Stimulated activated CD8-positive, alpha-beta memory T cell treated with anti-CD3 and anti-CD28 coated beads, Interleukin-7, amount 100 ng/mL, for 4 hours (primary cell): ENCODE measurements at places on chromosomes 3 and 15.
A peak's percentile ranks its signal among the peaks of the same experiment; 100 is the strongest.

DNA sequence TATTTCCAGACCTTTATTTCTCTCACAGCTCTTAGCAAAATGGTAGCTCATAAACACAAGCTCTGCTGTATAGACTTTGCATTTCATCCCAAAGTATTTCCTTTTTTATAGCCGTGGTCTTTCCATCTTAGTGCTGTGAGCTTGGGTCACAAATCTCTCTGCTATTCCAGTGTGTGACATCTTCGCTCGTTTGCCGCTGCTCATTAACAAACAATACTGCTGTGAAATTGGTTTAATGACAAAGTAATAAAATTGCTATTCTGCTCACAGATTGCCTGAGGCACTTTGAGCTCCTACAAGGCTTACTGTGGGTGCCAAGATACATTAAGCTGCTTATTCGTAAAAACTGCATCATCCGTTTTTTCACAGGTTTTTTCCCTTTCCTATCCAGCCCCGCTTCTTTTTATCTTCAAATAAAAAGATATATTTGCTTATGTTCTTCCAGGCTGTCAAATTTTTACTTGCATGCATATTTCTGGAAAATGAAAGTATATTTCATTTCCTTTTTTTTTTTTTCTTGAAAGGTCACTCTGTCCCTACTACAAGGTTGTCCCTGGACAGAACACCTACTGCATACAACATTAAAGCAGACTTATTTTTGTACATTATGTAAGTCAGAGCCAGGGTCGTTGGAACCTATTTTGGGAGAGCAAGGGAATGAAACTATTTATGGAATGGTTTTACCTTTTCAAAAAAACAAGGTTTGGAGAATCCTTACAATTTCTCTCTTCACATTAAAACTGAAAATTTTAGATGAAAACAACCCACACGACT, 174.5 kb downstream of the MEIS2 start:
- DNase-seq = no peak

GRCh38 chr3:182957226-182957625, 23.1 kb downstream of the DCUN1D1 start:
- DNase-seq = no peak

- DNase-seq = no peak
These were observed 21.7 kb downstream of the ETFA start for GRCh38 chr15:76289582-76289981.

DNA sequence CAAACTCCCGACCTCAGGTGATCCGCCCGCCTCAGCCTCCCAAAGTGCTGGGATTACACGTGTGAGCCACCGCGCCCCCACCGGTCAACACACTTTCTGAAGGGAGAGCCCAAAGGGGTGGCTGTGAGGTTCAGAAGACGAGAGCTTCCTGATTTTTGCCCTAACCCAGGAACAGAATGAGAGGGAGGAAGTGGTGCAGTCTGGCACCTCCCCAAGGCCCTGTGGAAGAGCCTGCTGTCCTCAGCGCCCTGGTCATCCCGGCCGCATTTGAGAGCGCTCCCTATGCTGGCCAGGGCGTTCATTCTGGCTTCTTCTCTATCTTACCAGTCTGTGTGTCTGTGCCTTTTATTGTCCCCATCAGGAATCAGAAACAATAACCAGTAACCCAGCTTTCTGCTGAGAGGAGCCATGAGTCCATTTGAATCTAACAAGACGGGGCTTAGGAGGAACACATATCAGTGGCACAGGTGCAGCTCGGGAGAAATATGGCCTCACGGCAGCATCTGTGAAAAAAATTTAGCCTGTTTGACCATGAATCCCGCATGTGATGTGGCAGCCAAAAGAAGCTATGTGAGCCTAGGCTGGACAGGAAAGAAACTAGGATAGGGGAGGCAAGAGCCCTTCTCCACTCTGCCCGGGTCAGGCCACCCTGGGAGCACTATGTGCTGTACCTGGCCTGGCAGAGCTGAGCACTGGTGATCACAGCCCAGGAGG, 12.9 kb downstream of the BDH1 start:
- no peak for DNase-seq

DNA sequence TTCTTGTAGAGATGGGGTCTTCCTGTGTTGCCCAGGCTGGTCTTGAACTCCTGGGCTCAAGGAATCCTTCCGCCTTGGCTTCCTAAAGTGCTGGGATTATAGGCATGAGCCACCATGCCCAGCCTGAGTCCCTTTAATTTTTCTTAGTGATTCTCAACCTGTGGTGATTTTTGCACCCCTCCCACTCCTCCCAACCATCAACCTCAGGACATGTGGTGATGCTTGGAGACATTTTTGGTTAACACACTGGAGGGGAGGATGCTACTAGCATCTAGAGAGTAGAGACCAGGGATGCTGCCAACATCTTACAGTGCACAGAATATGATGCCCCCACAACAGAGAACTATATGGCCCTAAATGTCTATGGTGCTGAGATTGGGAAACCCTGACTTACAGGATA, 83.0 kb upstream of the LMOD3 start:
- no peak for DNase-seq

- no peak for DNase-seq
These were observed 359 bp downstream of the TPM1 start for GRCh38 chr15:63042877-63043334.

GRCh38 chr3:172629470-172629869, 81.4 kb downstream of the NCEH1 start:
- DNase-seq = no peak

GRCh38 chr3:159045279-159045885, 243.5 kb downstream of the MFSD1 start:
- DNase-seq = no peak

GRCh38 chr15:48397841-48398240, 66.6 kb downstream of the DUT start:
- no peak for DNase-seq

- DNase-seq = no peak
These were observed 74.5 kb downstream of the BFSP2 start for GRCh38 chr3:133474251-133474801.

GRCh38 chr3:14899993-14900618, 47.3 kb upstream of the NR2C2 start:
- DNase-seq = no peak

GRCh38 chr3:112519424-112520001, 20.2 kb upstream of the BTLA start:
- DNase-seq = peak; percentile 8

DNA sequence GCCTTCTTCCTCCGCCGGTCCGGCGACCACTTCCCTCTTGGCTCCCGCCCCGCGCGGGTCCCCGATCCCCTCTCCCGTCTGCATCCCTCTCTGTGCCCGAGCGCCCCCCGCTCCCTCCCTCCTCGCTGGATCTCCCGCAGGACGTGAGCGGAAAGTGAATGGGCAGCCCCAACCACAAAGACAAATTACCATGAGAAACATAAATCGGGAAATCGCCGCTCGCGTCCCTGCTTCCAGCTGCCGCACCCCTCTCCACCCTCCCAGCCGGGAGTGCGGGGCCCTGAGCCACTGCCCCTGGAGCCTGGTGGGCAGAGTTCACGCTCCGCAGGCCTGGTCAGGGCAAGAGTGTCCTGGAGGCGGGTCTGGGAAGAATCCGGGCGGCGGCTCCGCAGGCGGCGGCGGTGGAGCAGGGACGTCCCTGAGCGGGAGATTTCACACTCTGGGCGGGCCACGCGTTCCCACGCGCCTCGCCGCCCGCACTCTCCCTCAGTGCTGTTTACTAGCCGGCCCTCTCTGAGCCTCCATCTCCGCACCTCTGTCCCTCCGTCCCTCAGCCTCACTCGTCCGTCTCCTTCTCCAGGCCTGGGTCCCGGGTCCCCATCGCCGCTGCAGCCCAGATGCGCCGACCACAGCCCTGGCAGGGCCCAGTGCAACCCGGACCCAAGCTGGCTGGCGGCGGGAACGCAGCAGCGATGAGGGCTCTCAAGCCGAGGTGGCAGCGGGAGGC, 835 bp downstream of the SEMA5B start:
- DNase-seq = no peak

DNA sequence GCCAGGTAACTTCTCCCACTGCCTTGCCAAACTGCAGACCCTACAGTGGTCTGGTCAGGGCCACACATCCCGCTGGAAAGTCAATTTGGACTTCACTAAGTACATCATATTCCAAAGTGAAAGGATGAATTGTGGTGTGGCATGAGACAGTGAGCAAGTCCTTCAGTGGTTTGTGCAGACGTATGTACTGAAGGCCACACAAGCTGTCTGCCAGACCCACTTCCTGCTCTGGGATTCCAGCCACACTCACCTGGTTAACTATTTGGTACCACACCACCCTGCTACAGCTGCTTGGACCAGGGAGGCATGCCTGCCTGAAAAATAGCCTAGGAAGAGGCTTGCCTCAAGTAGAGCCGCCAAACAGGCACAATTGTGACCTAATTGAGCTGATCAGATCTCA, 94.1 kb upstream of the STRIT1 start:
- no peak for DNase-seq

DNA sequence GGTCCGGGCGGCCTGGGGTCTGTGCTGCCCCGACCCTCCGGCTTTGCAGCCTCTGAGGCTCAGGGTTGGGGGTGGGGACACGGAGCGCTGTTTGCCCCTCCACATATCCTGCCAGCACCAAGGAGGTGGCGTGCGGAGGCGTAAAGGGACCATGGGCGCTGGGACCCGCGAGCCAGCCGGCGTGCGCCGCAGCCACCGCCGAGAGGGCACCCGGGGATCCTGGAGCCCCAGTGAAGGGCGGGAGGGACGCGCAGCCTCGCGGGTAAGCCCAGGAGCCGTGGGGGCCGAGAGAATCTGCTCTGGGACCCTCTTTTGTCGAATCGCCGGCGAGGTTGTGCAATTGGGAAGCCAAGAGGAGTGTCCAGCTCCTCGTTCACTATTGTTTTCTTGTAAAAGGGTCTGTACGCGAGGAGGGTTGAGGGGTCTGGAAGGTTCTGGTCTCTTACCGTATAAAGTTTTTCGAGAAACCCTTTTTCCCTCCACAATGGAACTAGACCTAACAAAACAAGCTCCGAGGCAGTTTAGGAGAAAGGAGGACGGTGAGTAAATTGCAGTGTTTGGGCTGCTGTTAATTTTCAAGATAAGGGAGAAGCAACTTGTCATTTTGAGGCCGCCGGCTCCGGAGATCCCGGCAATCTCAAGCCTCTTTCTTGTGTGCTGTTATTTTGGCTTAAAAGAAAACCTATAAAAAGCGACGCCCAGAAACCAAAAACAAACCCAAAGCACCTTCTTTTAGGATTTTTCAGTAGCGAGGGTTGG, 29.9 kb upstream of the ST3GAL6 start:
- DNase-seq = no peak

GRCh38 chr3:95154766-95155165, 1091.9 kb downstream of the NSUN3 start:
- DNase-seq = no peak

DNA sequence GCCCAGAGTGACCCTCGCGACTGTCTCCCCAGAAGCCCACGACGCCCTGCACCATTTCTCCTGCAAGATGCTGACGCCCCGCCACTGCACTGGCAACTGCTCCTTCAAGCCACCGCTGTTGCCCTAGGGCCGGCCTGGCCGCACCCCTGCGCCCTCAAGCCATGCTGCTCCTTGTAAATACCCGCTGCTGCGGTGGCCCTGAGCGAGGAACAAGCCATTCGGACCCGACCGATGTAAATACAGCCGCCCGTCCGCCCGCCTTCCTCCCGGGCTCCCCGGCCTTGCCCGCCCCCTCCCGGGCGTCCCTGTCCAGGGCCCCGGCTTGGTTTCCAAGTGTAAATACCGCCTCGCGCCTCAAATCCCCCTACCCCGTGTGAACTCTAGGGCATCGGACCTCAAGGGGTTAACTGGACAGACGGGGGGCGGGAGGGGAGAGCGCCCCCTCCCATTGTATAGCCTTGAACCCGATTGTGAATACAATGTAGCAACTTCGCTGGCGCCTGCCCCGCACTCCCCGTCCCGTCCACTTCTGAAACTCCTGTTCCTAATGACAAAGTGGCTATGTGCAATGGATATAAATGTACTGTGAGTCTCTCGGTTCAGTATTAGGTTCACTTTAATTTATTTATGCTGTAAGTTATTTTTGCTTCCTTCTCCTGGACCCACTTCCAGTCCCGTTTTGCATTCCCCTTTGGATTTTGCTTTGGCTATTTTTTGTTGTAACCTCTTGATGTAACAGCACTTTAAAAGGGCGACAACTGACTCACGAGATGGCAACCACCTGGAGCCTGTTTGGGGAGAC, 5.9 kb downstream of the RNU6-1 start:
- DNase-seq = no peak

GRCh38 chr3:16511681-16512434, 1.6 kb downstream of the RFTN1 start:
- peak; percentile 72 for DNase-seq

DNA sequence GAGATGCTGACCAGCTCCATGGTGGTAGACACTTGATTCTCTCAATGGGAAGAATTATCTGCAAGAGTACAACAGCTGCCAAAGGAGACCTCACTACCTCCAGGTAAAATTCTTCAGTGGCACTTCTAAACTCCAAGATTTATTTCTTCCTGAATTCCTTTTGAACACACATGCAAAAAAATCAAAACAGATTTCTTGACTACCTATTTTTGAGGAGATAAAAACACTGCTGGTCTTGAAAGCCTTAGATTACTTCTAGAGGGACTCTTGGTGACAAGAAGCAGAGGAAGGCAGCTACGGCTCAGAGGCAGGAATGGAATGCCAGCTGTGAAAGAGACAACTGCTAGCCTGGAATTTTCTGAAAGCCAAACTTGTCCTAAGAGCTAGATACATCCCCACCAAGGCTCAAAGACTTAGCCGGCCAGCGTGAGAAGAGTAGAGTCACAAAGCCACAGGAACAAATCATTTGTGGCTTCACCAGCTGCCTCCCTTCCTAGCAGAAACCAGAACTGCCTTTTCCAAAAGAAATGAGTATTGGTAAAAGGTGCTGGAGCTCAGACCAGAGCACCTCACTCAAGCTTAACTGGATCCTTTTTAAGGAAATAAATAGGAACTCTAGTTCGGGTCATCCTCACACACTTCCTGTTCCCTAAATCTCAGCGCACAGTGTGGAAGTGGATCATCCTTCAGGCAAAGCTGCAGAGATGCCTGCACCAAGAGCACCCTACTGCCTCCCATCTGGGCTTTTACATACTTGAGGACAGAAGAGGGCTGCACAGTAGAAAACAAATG, 32.6 kb downstream of the CLK3 start:
- no peak for DNase-seq

GRCh38 chr3:54530944-54531343, 396.9 kb downstream of the LRTM1 start:
- no peak for DNase-seq

GRCh38 chr3:152737021-152737908, 97.7 kb upstream of the P2RY1 start:
- no peak for DNase-seq

DNA sequence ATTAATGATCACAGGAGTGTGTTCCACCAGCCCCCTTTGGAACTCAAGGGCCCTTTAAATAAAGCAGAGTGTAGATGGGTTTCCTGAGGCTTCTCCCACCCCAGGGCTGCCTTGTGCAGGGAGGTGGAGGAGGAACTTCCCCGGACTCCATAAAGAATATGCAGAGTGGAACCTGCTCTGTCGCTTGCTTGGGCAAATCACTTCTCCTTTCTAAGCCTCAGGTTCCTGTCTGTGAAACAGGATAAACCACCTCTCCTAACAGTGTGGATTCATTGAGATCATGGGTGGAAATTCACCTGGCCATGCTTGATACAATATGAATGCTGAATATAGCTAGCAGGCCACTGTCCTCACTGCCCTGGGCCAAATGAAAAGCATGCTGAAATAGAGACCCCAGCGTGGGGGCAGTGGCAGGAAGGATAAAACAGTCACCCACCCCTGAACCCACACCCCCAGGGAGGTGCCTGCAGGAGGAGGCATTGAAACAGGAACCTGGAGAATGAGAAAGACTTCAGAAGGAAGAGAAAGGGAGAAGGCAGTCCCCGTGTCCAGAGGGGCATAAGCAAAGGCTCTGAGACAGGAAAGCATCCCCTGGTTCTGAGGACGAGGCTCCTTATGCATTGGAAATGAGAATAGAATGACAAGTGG, 41.1 kb upstream of the CHRNB4 start:
- no peak for DNase-seq
